BJ (cell line): ENCODE measurements at places on chromosomes 3 and 15. TPM values are rescaled to one million over a fixed set of nuclear protein-coding genes. Genes with fewer than 3 reads are reported as not detected.

DNA sequence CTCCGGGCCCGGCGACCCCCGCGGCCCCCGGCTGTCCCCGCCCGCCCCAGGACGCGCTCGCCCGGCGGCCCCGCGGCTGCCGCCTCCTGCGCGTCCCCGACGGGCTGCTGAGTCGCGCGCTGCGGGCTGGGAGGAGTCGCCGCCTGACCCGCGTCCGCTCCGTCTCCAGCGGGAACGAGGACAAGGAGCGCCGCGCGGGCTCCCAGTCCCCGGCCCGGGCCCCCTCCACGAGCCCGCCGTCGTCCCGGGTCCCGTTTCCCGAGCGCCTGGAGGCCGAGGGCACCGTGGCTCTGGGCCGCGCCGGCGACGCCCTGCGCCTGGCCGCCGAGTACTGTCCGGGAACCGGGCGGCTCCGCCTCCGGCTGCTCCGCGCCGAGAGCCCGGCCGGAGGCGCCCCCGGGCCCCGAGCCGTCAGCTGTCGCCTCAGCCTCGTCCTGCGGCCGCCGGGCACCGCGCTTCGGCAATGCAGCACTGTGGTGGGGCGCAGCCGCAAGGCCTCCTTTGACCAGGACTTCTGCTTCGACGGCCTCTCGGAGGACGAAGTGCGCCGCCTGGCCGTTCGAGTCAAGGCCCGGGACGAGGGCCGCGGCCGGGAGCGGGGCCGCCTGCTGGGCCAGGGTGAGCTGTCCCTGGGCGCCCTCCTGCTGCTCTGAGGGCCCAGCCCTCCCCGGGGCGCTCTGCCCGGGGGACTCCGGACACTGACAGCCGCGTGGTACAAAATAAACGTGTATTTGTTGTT, 1.5 kb downstream of the C2CD4A start:
- DNase-seq: no peak

- no peak for DNase-seq
Measured at GRCh38 chr3:139944256-139944910, 9.4 kb downstream of the CLSTN2 start.

DNA sequence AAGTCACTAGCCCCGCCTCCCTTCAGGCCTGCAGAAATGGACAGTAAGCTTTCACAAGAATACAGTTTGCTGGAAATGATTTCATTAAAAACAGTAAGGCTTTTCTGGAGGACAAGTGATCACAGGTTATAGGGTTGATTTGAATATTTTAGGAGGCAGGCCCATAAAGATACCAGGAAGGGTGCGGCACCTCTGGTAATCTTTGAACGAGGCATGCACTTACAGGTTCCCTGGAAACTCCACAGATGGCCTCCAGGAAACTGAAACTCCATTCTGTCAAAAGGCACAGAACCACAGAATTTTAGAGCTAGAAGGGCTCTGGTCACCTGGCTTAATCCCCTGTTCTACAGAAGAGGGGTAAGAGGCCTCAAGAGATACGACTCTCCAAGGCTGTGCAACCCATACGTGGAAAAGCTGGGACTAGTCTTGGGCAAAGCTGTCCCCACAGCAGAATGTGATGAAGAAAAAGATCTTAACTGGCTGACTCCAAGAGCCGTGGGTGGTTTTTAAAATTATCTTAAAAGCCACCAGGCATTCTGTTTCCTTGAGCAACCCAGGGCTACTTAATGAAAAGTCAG, 1.2 kb downstream of the STARD5 start:
- no peak for DNase-seq

DNA sequence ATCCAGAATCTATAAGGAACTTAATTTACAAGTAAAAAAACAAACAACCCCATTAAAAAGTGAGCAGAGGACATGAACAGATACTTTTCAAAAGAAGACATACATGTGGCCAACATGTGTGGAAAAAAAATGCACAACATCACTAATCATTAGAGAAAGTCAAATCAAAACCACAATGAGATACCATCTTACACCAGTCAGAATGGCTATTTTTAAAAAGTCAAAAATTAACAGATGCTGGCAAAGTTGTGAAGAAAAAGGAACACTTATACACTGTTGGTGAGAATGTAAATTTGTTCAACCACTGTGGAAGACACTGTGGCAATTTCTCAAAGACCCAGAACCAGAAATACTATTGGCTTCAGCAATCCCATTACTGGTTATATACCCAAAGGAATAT, 830.0 kb upstream of the ALCAM start:
- DNase-seq: no peak

DNA sequence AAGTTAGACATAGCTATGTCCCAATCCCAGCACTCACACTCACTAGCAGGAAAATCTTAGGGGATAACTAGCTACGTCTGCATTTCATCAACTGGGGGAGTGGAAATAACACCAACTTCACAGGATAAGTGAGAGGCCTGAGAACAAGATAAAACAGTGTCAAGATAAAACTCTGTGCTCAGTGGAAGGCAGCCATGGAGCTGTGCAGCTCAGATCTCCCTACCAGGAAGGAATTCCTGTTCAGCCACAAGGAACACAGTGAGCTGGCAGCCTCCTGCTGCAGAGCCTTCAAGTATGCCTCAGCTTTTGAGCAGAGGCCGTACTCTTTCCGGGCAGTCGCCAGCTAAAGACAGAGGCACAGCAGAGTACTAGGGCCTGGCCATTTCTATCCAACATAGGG, 115.8 kb upstream of the TOPAZ1 start:
- no peak for DNase-seq

DNA sequence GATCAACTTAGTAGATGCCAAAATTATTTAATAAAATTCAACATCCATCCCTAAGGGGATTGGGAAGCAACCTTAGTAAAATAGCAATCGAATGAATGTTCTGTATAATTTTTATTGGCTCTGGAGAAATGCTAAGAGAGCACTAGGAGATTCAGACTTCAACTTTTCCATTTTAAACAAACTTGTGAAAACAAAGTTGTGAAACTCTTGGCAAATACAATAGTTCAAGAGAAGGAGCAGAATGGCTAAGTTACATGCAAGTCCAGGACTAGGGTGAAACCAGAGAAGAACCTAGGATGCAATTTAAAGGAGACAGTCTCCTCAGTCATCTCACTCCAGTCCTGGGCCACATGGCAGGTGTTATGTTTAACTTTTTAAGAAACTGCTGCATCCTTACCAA, 16.7 kb upstream of the ZNF280D start:
- peak; percentile 50 for DNase-seq

Gene PGBD4
- 0.77 and 1.3 TPM in 2 replicates for polyA plus RNA-seq

Gene LIPH
- polyA plus RNA-seq: 0.17 and 0.20 TPM in 2 replicates
